ENCODE measurements at places on chromosomes 16 and 17. TPM values are rescaled to one million over a fixed set of nuclear protein-coding genes. Genes with fewer than 3 reads are reported as not detected.

- H3K4me3 ChIP-seq: no peak overlapping the region
- no peaks in the 10 kb centered on the region for H3K4me1 ChIP-seq
- H3K27me3 ChIP-seq: no peaks in the 10 kb centered on the region
- no peak overlapping the region for H3K27ac ChIP-seq
- no peak for DNase-seq
- no peaks in the 10 kb centered on the region for H3K36me3 ChIP-seq
Measured at GRCh38 chr16:82092711-82093110, 57.7 kb downstream of the HSD17B2 start.

- H3K36me3 ChIP-seq: no peaks in the 10 kb centered on the region
- H3K27me3 ChIP-seq: no peaks in the 10 kb centered on the region
- H3K27ac ChIP-seq: peak overlapping the region; percentile 81
- peaks cover 25% of the 10 kb centered on the region for H3K4me1 ChIP-seq
- no peak for DNase-seq
Measured at GRCh38 chr17:64129515-64129764, 504 bp downstream of the ERN1 start.

TOX3 gene
- total RNA-seq: 0.90 TPM

TMEM114 gene
- total RNA-seq: 0.14 TPM

GRCh38 chr17:4365628-4366326 lies 698 bp downstream of the UBE2G1 start:
- DNase-seq: peak; percentile 37
- H3K27me3 ChIP-seq: no peaks in the 10 kb centered on the region
- peaks cover 4% of the 10 kb centered on the region for H3K4me1 ChIP-seq
- peak overlapping the region; percentile 81 for H3K27ac ChIP-seq
